ENCODE measurements at places on chromosomes 5 and 9.

DNA sequence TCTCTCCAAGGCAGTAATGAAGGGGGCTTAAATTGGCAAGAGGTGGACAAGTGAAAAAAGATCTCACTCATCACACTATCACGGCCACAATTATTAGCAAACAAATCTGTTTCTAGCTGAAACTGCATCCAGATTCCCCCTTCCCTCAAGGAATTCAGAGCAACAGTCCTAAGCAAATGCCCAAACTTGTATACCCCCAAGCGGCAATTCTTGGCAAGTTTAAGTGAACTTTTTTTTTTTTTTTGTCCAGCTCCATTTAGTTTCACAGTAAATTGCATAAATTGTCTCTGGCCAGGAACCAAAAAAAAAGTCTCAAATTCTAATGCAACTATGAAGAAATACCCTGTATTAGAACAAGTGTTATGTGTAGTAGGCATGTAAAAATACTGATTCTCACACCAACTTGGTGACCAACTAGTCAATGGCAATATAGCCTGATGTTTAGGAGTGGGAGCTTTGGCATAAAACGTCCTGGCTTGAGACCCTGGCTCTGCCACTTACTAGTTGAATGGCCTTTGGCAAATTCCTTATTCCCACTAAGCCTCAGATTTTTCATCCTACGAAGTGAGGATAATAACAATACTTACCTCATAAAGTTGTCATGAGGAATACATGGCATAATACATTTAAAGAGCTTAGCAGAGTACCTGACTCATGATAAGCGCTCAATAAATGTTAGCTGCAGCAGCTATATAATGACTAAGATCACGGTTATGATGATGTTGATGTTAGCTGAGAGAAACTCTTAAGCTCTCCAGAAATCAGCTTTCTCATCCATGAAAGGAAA lies 193.2 kb downstream of the ADAMTSL1 start:
- no peak for DNase-seq

- no peak for DNase-seq
These were observed 4.6 kb downstream of the SNCAIP start for GRCh38 chr5:122316656-122317055.

GRCh38 chr9:114307899-114308267 lies 15.0 kb upstream of the ORM1 start:
- no peak for DNase-seq

DNA sequence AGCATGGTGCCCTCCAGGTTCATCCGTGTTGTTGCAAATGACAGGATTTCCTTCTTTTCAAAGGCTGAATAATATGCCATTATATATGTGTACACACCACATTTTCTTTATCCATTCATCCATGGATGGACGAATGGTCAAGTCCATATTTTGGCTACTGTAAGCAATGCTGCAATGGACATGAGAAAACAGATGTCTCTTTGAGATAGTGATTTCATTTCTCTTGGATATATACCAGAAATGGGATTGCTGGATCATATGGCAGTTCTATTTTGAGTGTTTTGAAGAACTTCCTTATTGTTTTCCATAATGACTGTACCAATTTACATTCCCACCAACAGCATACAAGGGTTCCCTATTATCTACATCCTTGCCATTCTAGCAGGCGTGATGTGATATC lies 67.9 kb downstream of the TEK start:
- no peak for DNase-seq

GRCh38 chr5:34551911-34552433 lies 104.2 kb upstream of the RAI14 start:
- DNase-seq: no peak

DNA sequence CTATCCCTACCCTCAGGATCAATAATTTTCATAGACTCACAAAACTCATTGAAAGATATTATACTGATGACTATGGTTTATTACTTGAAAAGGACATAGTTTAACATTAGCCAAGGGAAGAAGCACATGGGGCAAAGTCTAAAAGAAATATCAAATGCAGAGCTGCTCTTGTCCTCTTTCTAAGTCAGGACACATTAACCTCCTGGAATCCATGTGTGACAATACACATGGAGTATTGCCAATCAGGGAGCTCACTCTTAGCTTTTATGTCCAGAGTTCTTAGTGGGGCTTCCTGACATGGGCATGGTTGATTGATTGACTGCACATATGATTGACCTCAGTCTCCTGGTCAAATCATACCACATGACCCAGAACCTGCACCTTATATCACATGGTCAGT lies 165.5 kb upstream of the COX7C start:
- DNase-seq: no peak

GRCh38 chr9:6925836-6926235 lies 168.1 kb downstream of the KDM4C start:
- DNase-seq: no peak

- DNase-seq: no peak
These were observed 178.4 kb downstream of the PAX5 start for GRCh38 chr9:36855448-36856315.

- DNase-seq: no peak
These were observed 467.5 kb upstream of the TLE4 start for GRCh38 chr9:79104216-79104615.

- no peak for DNase-seq
These were observed 169.6 kb downstream of the TLE4 start for GRCh38 chr9:79741381-79741780.

GRCh38 chr9:107487521-107488374 lies 1.8 kb downstream of the KLF4 start:
- DNase-seq: peak; percentile 37

DNA sequence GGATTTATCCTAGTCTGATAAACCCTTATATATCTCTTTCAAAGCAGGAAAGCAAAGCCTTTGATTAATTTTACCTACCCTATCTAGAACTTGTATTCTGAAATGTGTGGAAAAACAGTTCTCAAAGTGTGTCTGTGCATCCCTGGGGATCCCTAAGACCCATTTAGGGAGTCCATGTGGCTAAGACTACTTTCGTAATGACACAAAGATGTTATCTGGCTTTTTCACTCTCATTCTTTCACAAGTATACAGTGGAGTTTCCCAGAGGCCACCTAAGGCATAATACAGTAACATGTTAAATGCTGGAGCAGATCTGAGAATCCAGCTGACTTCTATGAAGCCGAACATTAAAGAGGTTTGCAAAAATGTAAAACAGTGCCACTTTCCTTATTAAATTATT lies 54.3 kb upstream of the TNFSF15 start:
- DNase-seq: no peak

- no peak for DNase-seq
These were observed 32.8 kb downstream of the ARPC5L start for GRCh38 chr9:124894741-124895170.

DNA sequence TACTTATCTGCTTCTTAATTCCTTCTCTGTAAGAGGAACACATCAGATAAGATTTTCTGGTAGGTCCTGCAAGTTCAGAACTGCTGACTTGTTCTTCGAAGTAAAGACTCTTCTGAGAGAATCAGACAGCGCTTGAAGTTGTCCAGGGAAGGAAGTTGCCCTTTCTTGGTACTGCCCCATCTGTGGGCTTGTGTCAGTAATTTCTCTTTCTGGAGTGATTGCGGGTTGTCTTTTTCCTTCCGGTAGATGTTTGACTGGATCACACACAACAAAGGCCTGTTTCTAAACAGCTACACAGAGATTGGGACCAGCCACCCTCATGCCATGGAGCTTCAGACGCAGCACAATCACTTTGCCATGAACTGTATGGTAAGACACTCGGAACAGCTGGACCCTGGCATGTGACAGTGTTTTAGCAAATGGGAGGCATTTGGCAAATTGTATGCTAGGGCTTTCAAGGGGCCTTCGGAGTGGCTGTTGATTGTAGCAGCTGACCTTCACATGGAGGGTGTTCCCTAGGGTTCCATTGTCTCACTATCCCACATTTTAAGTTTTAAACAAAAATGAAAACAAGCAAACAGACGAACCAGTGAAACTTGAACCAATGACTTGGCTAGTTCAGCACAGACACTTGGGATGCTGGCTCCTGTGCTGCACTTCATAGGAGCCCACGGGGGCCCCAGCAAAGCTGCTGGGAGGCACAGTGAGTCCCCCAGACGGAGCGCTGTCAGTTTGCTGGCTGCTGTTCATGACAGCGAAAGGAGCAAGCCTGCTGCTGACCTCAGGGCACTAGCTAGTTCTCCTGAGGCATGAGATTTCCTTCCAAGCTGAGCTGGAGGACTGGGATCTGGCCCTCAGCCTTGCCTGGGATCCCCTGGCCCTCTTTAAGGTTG lies 149.9 kb downstream of the TRIO start:
- no peak for DNase-seq

DNA sequence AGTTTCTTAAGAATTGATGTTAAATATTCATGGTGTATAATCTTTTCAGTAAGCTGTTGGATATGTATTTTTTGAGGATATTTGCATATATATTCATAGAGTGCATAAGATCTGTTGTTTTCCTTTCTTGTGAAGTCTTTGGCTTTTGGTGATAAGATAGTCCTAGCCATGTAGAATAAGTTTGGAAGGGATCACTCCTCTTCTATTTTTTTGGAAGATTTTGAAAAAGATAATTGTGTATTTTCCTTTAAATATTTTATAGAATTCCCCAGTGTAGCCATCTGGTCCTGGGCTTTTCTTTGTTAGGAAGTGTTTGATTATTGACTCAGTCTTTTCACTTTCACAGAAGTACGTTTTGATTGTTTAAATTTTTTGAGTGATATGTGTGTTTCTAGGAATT lies 318.8 kb upstream of the CDH10 start:
- DNase-seq: no peak

DNA sequence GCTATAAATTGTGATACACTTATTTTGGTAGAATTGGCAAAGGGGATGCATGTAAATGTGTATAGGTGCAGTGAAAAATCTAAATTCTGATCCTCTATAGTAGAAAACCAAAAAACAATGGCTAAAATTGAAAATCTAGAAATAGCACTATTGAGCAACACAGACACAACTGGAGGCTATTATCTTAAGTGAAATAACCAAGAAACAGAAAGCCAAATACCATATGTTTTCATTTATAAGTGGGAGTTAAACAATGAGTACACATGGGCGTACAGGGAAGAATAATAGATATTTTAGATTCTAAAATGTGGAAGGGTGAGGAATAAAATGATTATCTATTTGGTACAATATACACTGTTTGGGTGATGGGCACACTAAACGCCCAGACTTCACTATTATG lies 183.2 kb upstream of the TUSC1 start:
- no peak for DNase-seq

DNA sequence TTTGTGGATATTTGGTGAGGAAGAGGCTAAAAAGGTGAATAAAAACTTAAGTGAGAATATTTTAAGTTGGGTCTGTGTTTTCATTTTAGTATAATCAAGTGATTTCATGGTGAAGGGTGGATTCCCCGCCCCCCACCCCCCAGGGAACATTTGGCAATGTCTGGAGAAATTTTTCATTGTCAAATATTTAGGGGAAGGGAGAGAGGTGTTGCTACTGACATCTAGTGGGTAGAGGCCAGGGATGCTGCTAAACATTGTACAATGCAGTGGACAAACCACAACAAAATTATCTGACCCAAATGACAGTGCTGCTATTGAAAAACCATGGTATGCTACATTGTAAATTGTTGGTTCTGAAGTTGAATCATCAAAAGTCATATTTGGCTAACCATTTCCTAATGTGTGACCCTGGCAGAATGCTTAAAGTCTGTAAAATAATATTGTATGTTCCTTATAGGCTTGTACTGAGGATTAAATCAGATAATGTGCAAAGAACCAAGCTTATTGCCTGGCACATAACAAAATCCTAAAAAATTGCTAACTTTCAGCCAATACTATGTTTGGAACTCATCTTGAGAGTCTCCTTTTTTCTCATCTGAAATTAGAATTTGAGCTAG lies 5.6 kb downstream of the C5orf24 start:
- DNase-seq: no peak

DNA sequence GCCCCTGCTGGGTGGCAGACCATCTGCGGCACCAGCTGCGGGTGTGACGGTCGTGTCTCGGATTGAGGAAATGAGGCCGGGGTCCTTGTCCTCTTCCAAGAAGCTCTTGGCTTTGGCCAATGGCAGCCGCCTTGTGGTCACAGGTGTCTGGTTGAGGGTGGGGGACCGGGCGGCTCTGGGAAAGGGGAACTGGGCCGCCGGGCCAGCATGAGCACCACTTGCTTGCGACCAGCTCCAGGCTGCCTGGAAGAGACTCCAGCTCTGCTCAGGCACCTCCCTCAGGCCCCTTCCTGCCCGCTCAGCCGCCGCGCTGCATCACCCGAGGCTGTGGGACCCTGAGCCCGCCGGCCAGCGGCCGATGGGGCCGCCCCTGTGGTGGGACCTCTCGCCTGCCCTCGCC lies 59.7 kb downstream of the RXRA start:
- DNase-seq: no peak

- no peak for DNase-seq
These were observed 1716.1 kb upstream of the C9orf72 start for GRCh38 chr9:29289365-29289764.

GRCh38 chr9:118832371-118832770 lies 536.9 kb downstream of the BRINP1 start:
- DNase-seq: no peak

DNA sequence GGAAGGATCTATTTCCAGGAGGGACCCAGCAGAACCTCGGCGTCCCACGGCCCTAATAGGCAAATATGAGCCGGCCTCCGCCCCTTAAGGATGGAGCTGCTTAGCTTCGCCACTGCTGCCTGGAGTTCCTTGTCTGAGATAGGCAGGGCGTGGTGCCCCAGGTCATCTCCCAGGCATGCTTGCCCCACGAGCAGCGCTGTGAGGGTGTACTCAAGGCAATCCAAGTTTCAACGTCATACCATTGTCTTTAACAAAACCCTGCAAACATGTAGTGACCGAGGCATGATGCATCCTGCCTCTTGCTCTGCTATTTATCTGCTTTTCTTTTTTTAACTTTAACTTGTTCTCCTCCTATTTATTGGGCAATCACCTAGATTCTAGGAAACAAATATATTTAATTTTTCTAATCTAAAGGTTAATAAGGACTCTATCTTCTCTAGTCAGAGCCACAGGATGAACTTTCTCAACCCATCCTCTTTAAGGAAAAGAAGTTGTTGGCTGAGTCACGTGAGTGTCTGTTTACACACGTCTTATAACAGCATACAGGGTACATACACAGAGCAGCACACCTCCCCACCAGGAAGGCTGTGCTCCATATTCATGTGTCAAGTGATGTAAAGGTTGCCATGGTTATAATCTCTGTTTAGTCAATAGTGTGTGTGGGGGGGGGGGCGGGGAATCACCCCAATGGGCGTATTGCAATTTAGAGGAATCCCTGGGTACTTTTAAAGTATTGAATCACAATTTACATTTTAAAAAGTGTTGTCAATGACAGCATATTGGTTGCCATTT lies 27.3 kb upstream of the ZSWIM6 start:
- peak; percentile 33 for DNase-seq

DNA sequence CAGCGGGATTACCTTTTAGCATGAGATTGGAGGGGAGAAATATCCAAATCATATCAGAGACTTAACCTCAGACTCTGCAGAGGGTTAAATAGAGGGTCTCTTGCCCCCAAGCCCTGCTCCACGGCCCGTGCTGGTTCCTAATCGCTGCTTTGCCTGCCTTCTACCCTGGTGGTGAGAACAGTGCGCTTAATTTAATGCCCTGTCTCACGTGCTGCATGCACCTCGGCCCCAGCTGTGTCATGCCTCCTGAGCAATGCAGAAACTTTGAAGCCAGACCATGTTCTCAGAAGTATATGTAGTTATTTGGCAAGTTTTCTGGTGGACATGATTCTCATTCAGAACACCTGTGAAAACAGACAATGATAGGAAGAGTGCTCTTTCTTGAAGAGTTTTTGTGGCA lies 1.4 kb downstream of the OTULIN start:
- DNase-seq: no peak
